ENCODE measurements at places on chromosomes 2 and 18. TPM values are rescaled to one million over a fixed set of nuclear protein-coding genes. Genes with fewer than 3 reads are reported as not detected.

DNA sequence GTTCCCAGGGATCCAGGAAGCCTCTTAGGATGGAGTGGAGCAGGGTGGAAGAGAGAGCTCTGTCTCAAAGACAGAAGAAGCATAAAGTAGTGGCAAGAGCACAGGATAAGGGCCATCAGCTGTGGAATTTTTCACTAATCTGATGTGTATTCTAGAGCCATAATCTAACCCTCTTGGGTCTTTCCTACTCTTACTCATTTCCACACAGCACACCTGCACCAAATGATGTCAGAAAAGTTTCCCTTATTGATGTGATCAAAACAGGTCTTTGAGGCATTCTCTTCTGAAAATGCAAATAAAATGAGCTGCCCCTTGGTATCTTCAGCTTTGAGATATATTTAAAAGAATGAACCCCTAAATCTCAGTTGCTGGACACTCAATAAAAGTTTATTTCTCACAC is 415.1 kb upstream of the CHST9 start:
- DNase-seq, result no peak

DNA sequence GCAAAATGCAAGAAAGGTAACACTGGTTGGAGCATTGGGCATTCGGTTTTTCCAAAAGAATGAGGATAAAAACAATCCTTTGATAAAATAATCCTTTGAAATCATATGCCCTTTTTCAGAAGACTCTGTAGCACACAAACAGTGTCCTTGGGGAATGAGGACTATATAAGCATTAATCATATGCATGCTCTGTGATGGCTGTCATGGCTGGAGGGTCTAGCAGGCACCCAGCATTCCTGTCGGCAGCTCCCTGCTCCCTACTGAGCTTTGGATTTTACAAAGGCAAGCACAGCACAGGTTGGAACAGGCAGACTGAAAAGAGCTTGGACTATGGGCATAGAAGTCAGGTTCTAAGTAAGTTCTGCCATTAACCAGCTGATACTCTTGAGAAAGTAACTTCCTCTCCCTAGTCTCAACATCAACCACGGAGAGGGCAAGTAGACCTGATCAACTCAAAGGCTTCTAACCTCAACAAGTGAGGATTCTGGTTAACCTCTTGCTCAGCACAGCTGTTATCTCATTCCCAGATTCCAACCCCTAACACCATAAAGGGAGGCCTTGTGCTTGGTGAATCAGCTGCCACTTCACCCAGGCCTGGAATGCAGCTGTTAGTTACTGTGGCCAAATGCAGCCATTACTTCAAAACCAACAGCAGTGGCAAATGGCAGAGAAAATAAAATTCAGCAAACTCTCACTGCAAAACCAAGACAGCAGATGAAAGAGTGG is 29.5 kb downstream of the GALNT14 start:
- no peak for DNase-seq

GRCh38 chr2:224259831-224260230 is 142.1 kb downstream of the FAM124B start:
- DNase-seq, result no peak

DNA sequence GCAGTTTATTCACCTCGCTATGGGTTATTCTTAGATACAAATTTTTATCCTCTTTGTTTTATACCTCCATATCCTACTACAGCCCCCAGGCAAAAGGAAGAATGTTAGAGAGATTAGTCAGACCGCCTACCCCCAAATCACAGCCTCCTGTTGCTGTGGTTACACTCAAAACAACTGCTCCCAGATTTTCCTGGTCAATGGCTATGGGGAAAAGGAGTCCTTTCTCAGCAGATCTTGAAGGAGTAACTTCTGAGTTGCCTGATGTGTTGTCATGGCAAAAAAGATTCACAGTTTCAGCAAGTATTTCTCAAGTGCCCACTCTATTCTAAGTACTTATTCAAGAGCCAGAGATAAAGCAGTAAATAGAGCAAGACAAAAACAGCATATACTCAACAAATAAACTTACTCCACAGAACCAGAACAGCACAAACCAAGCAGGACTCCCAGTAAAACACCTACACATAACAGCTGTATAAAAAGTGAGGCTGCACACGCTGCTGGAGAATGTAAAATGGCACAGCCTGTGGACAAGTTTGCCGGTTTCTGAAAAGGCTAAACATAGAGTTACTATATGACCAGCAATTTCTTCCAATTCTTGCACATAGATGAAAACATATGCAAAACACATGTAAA is 104.8 kb downstream of the NOL10 start:
- no peak for DNase-seq

- DNase-seq, result no peak
These were observed 65.0 kb downstream of the ROCK2 start for GRCh38 chr2:11279398-11279797.

DNA sequence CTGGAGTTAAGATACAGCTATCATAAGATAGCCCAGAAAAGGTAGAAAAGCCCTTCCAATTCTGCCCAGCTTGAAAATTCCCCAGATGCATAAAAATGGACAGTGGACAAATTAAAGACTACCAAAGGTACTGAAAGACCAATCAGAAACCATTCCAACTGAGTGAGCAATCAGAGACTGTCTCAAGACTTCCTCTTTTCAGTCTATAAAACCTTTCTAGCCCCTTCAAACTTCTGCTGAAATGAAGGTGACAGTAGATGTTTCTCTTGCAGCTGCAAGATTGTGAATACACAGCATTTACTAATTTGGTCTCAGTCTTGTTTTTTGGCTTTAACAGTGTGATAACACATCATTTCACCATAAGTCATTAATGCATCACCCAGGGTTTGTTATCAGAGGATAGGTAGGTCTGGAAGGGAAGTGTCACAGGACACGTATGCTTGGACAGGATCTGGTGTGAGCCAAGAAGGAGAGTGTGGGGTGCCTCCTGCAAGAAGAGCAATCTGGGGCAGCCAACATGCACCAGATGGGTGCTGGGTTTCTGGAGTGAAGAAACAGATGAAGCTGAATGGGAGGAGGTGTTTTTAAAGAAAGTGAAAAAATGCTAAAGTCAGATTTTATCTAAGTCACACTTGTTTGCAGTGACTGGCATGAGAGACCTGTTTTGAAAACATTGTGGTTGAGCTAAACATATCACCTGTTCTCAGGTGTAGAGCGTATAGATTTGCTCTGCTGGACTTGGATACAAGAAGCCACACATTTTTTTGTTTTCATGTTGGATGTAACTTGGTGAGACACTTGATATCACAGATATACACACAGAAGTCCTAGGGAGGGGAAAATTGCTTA is 75.3 kb upstream of the DDX18 start:
- no peak for DNase-seq

- no peak for DNase-seq
These were observed 126.2 kb downstream of the TRIB2 start for GRCh38 chr2:12842917-12843316.

DNA sequence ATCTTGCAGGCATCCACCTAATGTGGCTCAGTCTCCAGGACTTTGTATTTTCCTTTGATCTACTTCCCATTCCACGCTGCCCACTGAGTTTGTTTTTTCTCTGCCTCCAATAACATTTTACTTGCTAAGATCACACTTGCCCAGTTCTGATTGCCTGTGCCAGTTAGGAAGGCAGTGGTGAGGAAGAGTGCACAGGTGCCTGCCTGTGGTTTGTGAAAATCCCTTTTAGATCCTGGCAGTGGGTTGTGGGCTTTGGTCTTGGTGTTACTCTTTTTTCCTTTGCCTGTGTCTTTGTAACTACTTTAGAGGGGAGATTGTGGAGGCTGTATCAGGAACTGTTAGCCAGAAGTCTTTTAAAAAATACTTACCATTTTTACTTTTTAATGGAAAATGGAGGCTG is 36.9 kb upstream of the KCNG2 start:
- no peak for DNase-seq

Gene SERPINB7
- not detected for total RNA-seq

Gene ASTL
- total RNA-seq, result not detected

All from chondrocyte (in vitro differentiated cells).